Fibroblast of skin of left biceps (primary cell): ENCODE measurements at places on chromosomes 7 and 10.

DNA sequence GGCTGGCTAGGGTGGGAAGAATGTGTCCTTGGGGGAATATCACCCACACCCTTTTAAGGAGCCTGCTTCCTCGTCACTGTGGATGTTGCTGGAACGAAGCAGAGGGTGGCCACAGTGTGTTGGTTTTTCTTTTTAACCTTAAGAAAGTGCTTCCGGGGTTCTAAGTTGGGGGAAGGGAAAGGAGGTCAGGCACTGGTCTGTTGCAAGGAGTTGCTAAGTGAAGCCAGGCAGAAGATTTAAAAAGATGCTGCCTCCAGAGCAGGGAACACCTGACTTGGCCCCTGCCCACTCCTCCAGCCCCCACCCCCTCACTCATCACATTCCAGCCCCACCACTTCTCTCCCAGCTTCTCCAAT, 213.1 kb downstream of the EMX2 start:
- DNase-seq = no peak

GRCh38 chr7:138875794-138876193, 77.8 kb upstream of the ATP6V0A4 start:
- peak; percentile 39 for DNase-seq

- no peak for DNase-seq
Measured at GRCh38 chr7:64494912-64495461, 67.9 kb downstream of the ZNF680 start.

DNA sequence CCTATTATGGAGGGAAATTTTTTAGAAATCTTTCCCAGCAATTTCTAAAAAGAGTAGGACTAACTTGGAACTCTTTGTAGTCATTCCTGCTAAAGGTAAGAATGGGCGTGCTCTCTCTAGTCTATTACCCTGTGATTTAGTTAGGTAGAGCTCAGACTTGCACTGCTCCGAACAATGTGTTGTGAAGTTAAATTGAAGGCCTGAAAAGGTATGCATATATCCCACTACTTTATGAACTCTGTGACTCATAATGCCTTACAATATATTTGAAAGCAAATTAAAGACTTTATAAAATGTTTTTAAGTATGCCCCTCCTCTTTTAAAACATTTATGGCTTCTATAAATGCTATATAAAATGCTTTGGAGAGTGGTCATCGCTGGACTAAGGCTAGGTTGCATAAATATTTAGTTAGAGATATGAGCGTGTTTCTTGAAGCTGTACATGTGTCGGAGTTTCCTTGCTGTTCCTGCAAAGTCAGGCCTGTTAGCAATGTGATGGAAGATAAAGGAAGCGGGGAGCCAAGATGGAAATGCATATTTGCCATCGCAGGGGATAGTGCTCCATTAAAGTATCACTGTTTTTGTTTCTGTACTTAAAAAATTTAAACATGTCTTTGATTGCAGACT, 761.4 kb downstream of the LRMDA start:
- no peak for DNase-seq

DNA sequence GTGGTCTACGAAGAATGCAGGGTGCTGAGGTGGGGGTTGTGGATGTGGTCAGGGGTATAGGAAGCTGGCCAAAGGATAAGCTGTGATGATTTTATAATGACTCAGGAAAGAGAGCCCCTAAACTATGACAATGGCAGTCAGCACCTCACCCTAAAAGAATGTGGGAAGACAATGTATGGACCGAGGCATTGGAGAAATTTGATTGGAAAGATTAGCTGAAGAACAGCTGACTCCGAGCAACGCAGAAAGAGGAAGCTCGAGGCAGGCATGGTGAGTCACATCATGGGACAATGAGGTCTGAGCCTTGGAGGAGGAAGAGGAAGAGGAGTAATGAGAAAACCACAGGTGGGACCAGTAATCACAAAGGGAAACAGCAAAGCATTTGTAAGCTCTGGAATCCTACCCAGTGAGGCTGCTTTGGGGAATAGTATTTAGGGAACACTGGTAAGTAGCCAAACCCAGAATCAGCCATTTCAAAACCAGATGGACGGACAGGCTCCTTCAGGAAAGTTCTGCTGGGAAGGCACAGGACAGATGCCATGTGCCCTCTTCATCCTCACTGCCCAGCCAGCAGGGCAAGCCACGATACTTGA, 295.4 kb downstream of the PRPF18 start:
- peak; percentile 94 for DNase-seq

DNA sequence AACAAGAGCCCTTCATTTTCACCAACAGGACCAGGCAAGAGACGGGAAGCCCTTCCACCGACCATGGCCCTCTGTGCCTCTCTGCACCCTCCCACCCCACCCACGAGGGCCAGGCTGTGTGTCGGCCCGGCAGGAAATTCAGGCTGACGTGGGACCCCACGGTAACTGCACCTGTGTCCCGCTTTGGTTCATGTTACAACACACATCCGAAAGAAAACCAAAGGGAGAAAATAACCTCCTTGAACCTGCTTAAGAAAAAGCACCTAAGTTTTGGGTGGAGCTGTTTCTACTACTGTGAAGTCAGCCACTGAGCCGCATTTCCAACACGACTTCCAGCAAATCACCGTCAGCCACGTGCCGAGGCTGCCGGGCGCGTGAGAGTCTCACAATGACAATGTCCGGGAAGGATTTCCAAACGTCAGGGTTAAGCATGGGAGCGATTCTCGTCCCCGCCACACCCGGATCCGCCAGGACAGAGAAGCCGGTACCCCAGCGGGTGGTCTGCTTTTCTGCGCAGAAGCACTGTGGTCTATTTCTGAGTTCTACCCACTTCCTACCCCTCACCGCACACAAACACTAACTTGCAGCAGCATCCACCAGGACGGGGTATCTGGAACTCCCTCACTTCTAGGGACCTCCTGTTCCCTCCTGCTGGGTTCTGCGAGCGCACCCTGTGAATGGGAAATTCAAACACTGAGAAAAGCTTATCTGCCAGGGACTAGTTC, 36.6 kb downstream of the AMZ1 start:
- no peak for DNase-seq

- no peak for DNase-seq
Measured at GRCh38 chr7:101622609-101623173, 6.4 kb downstream of the MYL10 start.

DNA sequence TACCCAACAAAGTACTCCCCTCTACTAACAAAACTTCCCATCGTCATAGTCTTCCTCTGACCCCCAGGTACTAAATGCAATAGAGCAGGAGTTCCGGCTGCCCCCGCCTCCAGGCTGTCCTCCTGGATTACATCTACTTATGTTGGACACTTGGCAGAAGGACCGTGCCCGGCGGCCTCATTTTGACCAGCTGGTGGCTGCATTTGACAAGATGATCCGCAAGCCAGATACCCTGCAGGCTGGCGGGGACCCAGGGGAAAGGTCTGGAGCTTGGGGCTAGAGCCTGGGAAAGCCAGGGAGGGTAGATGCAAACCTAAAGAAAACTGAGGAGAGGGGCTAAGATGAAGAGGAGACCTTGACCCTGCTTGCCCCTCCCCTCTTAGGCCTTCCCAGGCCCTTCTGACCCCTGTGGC, 15.3 kb downstream of the EPHB6 start:
- DNase-seq = no peak

DNA sequence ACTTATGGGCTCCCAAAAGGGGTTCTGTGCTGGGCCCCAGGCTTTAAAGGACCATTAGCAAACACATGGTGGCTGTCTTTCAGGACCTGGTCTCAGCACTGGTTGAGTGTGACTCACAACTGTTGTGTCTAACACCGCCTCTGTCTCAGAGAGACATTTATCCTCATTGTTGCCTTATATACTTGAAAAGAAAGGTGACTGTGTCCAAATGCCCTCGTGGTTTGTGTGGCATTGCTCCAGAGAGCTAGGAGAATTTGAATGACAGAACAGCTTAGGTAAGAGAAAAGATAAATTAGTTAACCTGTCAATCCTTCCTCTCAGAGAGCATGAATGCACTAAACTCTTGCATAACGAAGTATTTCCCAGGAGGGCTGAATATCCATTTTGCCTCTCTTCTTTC, 14.5 kb upstream of the FAM13C start:
- DNase-seq = no peak

GRCh38 chr10:87878664-87879459, 15.4 kb downstream of the PTEN start:
- no peak for DNase-seq

DNA sequence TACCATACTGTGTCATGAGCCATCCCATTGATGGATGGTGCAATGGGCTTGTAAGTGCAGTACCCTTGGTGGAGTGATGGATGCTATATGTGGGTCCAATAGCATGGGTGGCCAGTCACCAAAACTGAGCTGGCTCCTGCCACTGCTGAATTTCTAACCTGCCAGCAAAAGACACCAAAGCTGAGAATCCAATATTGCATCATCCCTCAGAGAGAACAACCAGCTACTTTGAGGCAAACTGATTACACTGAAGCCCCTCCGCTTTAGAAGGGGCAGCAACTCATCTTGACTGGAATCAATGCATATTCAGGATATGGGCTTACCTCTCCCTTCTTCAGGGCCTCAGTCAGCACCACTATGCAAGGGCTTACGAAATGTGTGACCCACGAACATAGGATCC, 211.6 kb downstream of the DGKI start:
- DNase-seq = no peak

- no peak for DNase-seq
Measured at GRCh38 chr7:142030294-142030693, 34.6 kb downstream of the MGAM start.

GRCh38 chr10:3902809-3903410, 117.9 kb upstream of the KLF6 start:
- DNase-seq = no peak

DNA sequence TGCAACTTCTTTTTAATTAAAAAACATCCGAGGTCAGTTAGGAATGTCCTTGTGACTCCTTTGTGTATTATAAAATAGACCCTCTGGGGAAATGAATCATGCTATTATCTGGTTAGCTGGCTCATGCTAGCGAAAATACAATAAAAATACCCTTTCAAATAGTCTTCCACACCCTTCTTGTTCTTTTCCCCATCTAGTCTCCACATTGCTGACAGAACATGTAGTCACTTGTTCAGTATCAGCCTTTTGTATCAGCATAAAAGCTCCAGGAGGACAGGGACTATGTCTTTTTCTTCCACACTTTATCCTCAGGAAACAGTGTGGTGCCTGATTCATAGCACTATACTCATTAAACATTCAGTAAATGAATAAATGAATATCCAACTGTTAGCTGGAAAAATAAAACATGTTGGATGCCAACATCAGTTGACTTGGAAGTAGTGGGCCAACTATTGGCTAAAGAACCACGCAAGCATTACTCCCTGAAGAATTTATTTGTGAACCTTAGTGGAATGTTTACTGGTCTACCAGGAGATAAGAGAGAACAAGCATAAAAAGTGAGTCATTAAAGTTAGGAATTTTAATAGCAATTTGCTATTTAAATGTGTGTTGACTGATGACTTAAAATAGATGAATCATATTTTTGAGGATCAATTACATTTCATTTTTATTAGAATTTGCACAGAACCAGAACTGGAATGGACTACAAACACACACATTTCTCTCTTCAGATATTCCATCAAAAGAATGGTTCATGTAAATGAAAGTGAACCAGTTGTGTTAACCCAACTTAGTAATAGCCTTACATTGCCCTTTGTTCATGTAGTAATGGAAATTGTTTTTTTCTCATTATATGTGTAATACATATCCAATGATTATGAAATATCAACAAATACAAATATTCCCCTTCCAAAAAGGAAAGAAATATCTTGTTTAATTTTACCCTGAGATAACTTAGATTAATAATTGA, 129.6 kb downstream of the DKK1 start:
- DNase-seq = peak; percentile 43
